Amniotic epithelial cell (primary cell): ENCODE measurements at places on chromosomes 13 and 19.

GRCh38 chr13:112893207-112893569 lies 75.8 kb upstream of the MCF2L start:
- DNase-seq, result no peak

- DNase-seq, result no peak
Observed at GRCh38 chr19:33503030-33503429, 18.6 kb downstream of the PEPD start.

DNA sequence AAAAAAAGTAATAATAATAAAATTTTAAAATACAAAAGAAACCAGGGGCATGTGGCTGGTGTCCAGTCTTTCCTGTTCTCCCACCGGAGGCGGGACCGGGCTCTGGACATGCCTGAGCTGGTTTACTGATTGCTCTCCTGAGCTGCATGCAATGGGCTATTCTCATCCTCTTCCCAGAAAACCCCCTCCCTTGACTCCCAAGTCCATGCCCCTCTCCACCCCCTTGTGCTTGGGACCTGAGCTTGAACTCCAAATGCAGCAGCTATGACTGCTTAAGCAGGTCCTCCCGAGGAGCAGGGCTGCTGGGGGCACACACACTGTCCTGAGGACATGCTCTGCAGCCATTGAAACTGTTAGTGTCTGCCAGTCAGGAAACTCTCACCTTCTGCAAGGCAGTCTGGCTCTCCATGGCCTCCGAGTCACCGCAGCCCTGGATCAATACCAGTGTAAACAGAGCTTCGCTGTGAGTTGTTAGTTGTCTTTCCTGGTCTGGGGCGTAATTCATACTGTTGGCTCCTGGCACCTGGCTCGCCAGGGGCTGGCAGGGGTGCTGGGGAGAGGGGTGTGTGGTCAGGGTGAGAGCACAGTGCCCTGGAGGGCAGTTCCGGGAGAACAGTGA lies 41.6 kb upstream of the CHST8 start:
- no peak for DNase-seq

DNA sequence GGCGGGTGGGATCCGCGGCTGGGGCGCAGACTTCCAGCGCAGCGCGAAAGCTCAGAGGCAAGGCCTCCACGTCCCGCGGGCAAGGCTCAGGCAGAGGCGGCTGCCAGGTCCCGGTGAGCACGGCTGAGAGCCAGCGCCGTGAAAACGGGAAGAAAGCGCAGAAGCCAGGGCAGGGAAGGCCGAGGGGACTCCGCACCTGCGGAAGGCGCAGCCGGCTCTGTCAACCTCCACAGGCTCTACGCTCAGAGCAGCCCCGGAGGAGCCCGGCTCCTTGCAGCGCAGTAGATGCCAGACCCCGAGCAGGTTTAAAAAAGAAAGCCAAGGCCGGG lies 131.0 kb downstream of the RNF17 start:
- DNase-seq, result no peak

- no peak for DNase-seq
Observed at GRCh38 chr19:1236576-1236975, 1.2 kb downstream of the CBARP start.

DNA sequence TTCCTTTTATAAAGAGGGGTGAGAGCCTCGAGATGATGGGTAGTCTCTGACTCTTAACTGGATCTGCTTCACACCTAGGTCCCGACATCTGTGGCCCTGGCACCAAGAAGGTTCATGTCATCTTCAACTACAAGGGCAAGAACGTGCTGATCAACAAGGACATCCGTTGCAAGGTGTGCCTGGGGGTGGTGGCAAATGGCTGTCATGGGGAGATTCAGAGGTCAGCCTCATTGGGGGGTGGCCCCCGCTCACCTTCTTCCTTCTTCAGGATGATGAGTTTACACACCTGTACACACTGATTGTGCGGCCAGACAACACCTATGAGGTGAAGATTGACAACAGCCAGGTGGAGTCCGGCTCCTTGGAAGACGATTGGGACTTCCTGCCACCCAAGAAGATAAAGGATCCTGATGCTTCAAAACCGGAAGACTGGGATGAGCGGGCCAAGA lies 1.6 kb downstream of the CALR start:
- DNase-seq, result no peak

GRCh38 chr19:49106648-49107135 lies 7.5 kb upstream of the LIN7B start:
- peak; percentile 68 for DNase-seq

DNA sequence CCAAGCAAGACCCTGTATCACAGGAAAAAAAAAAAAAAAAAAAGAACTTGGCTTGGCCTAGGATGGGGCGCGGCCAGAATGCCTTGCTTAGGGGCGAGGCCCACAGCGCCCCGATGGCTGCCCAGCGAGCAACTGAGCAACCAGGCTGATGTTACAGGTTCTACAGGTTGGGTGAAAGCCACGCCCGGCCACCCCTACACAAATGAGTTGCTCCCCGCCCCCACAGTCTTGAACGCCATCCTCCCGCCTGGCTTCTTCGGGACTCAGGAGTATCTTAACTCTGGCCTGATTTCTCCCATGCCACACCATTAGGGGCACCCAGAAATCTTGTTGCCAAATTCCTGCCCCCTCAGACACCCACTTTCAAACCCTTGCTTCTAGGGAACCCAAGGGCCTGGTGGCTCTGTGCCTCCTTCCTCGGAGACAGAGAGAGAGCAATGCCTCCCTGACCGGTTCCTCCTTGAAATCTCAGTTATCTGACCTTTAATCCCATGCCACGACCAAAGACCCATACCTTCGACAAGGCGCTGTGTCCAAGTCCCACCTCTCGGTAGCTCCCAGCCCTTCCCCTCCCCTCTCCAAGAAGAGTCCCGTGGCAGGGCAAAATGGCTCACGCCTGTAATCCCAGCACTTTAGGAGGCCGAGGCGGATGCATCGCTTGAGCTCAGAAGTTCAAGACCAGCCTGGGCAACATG lies 1.1 kb upstream of the CBLC start:
- DNase-seq, result no peak

- peak; percentile 3 for DNase-seq
Observed at GRCh38 chr13:91609353-91609752, 210.9 kb downstream of the GPC5 start.

DNA sequence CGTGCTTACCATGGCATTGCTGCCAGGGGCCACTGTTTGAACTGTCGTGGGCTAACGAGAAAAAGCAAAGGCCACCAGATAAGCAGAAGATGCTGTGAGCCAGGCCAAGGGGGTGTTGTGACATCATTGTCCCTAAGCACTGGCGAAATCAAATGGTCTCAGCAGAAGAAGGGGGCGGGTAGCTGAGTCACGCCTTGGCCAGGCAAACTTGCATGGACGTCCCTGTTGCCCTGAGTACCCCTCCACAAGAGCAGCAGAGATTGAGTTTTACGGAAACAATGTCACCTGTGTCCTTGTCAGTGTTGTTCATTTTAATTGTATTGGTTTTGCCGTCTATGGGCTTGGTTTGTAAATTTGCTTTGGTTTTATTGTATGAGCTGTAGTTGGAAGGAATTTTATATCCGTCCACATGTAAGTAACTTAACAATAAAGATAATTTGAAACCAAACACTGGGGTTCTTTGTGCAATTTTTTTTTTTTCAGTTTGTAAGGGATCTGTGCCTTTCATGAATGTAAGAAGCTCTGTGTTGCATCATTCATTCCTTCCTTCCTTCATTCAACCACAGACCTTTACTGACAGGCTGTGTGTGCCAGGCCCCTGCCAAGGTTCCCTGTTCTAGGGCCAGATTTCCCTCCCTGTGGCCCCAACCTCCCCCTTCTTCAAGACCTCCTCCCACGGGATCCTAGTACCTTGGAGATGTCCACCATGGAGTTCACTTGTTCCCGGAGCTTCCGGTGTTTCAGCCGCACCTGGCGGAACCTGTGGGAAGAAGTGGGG lies 12.3 kb downstream of the KCNN4 start:
- DNase-seq, result no peak

- DNase-seq, result peak; percentile 52
Observed at GRCh38 chr13:23588666-23589065, 18.5 kb downstream of the TNFRSF19 start.

GRCh38 chr19:57350877-57351805 lies at the start of gene ZNF304:
TSS of gene ZNF304 (plus strand) at chr19:57351271. CDS start at chr19:57351665, 394 bp downstream.
- peak; percentile 96 for DNase-seq

GRCh38 chr13:23822252-23822824 lies 66.9 kb downstream of the MIPEP start:
- DNase-seq, result peak; percentile 34

DNA sequence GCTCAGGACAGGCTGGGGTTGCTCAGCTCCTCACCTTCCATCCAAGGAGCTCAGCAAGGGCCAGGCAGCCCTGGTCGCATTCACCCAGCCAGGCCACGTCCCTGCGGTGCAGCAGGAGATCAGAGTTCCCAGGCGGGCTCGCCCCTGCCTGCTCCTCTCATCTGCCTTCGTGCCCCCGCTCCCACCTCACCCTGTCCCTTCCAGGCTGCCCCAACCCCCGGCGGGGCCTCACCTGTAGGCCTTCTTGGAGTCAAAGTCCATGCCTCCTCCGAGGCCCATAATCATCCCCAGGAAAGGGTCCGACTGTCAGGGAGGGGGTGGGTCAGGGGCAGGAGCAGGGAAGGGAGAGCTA lies 1.3 kb upstream of the RINL start:
- DNase-seq, result no peak

GRCh38 chr13:61286148-61286745 lies 129.4 kb downstream of the PCDH20 start:
- no peak for DNase-seq

DNA sequence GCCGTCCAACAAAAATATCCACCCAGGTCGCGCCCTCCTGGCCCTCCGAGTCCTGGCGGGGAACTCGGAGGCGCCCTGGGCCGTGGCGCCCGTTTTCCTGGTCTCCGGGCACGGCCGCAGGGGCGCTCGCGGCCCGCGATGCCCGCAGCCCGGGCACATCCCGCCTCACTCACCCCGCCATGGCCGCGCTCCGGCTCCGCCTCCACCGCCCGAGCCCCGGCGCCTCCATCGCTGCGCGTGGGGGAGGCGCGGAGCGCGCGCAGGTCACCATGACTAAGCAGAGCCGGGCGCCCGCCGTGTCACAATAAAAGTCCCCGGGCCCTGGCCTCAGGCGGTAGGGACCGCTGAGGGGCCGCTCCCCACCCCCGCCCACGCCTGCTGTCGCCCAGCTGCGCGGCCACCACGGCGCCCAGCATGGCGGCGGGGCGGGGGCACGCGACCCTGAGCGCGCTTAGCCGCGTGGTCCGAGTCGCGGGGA lies 593 bp downstream of the KEAP1 start:
- DNase-seq, result peak; percentile 76

DNA sequence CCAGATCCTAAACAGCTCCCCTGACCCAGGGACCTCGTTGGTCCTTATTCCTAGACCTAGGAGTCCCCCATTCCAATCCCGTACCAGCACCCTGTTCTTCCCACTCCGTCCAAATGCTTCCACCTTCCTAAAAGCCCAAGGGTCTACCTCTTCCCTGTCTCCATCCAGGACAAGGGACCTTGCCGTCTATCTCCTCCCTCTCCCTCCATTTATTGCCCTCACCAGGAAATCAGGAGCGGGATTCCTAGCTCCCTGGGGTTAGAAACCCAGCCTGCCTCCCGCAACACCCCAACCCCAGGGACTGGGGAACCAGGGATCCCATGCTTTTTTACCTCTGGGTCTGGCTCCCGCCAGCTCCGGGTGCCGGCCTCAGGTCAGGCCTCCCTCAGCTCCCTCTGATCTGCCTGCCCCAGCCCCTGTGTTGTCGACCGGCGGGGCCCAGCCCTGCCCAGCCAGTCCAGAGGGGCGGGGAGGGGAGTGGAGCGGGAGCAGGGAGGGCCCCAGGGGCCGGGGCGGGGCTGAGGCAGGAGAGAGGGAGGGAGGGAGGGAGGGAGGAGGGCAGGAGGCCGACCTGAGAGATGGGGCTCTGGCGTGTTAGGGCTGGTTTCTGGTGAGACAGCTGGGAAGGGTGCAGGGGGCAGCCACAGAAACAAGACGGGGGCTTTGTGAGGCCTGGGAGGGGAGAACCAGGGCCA lies at the start of gene B3GNT8:
Gene B3GNT8, minus strand, starts transcription at position 423 of the 695 bp plus-strand sequence. CDS start 596 bp downstream, outside the sequence.
- DNase-seq, result peak; percentile 75

- DNase-seq, result no peak
Observed at GRCh38 chr13:114067381-114067885, 65.0 kb downstream of the RASA3 start.

DNA sequence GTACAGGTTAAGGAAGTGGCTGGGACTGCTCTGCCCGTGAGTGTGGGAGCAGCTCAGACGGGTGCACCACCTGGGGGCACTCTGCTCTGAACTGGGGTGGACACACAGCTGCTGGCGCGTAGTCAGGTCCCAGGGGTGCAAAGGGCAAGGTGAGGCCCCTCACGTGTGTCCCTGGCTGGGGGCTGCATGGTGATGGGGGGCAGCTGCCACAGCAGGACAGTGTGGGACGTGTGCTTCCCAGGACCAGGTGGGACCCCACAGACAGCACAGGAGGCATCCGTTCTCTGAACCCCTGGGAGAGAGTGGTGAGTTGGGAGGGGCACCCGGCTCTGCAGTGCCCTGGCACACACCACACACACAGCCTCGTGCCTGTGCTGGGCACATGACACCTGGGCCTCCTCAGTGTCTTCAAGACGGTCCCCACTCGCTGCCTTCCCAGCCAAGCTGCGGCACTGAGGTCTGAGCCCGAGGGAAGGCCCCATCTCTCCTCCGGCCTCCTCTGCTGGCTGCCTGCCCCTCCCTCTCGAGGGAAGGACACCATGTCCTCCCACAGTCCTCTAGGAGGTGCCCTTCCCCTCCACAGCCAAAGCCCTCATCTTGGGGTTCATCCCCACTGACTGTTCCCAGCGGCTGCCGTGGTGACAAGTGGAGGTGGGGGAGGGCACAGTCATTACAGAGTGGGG lies 24.7 kb downstream of the CILP2 start:
- DNase-seq, result no peak

DNA sequence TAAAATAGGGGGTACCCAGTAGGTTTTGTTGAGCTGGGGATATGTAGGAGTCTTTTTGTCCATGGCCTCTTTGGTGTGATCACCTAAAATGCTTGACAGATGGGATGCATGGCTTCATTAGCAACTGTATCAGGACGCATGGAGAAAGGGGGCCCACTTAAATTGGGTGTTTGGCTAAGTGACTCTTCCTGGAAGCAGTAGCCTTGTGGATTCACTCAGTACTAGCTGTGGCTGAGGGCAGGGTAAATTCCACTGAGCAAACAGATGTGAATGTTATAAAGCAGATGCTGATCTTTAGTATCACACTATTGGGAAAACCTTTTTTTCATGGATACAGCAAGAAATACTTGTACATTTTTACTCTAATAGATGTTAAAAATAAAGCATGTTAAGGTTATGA lies 140.0 kb downstream of the FGF14 start:
- no peak for DNase-seq

- no peak for DNase-seq
Observed at GRCh38 chr13:29292045-29292444, 303.4 kb downstream of the SLC7A1 start.

GRCh38 chr19:37217480-37217774 lies 587 bp upstream of the ZNF383 start:
- no peak for DNase-seq

DNA sequence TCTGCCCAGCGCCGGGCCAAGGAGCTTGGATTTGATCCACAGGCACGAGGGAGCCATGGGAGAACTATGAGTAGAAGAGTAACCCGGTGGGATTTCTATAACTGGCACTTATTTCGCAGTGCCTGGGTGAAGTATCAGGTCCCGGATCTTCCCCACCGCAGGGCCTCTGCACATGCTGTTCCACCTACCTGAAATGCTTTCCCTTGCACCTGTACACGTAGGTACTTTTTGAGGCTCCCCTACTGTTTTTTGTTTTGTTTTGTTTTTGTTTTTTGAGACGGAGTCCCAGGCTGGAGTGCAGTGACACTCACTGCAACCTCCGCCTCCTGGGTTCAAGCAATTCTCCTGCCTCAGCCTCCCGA lies 402 bp upstream of the KANK3 start:
- no peak for DNase-seq

GRCh38 chr13:66665991-66666390 lies 564.1 kb downstream of the PCDH9 start:
- peak; percentile 94 for DNase-seq

- no peak for DNase-seq
Observed at GRCh38 chr13:41383386-41383785, 72.3 kb downstream of the NAA16 start.
